ENCODE measurements at places on chromosomes 13 and 19.

- DNase-seq = no peak
Observed at GRCh38 chr13:25881136-25881926, 170.5 kb downstream of the SHISA2 start.

GRCh38 chr13:81406639-81407292 lies 1065.8 kb upstream of the SPRY2 start:
- no peak for DNase-seq

GRCh38 chr13:31957772-31958171 lies 73.8 kb upstream of the FRY start:
- no peak for DNase-seq

GRCh38 chr19:58559275-58560006 lies 1.0 kb upstream of the UBE2M start:
- DNase-seq = no peak

DNA sequence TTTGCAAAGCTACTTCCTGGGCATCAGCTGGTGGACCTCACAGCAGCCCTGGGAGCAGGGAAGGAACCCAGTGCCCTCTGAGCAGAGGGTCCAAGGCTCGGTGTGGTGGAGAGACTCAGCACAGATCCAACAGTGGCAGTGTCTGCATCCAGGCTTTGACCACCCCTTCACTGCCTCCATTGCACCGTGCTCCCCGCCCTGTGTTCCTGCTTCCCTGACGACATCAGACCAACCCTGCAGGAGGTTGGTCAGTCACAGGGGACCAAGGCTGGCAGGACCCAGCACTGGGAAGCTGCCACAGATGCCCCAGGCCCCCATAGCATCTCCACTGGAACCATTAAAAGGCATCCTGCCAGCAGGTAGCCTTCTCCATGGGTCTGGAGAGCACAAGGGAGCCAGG lies 7.8 kb upstream of the VSTM2B start:
- DNase-seq = no peak

DNA sequence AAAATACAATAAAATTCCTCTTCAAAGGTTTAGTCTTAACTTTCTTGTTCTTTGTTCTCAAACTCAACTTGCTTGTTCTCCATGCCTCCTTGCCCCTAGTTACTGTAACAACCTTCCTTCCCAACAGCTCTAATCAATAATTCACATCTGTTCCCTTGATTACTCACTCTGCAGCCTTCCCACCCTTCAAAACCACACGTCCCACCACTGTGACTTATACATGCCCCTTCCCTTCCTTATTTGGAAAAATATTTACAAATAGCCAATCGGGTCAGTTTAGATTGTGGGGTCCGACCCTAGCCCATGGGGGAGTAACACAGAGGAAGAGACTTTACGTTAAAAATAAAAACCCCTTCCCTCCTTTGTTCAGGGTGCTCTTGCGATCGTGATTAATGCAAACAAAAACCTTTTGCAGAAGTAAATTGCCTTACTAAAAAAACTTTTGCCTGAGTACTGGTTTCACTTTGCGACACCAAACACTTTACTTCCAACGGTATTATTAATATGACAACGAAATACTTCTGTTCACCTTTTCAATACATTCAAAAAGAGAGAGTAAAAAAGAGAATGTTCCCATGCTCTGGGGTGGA lies 512 bp upstream of the ZNF93 start:
- no peak for DNase-seq

GRCh38 chr13:23953860-23954512 lies 56.7 kb upstream of the C1QTNF9B start:
- DNase-seq = no peak

DNA sequence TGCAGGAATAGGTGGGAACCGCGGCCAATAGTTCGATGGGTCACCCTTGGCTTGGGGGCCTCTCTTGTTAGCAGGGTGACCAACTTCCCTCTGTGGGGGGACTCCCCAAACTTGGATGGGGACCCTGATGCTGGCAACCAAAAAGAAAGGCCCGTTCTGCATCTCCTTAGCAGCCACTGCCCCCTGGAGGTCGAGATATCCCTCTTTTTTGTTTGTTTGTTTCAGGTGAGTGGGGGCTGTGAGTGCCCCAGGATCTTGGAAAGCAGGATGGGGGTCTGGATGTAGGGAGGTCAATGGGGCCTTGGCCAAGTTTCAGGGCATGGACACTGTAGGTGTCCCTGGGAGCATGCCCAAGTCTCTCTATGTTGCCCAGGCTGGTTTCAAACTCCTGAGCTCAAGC lies 7.7 kb upstream of the CRTC1 start:
- no peak for DNase-seq

GRCh38 chr13:44790289-44790688 lies 199.0 kb downstream of the NUFIP1 start:
- no peak for DNase-seq

- DNase-seq = no peak
Observed at GRCh38 chr19:5865772-5866171, 4.6 kb downstream of the FUT5 start.

- DNase-seq = no peak
Observed at GRCh38 chr19:44598880-44599279, 14.5 kb upstream of the IGSF23 start.

- no peak for DNase-seq
Observed at GRCh38 chr13:113997845-113998751, 24.2 kb upstream of the C13orf46 start.

GRCh38 chr13:85806553-85807175 lies 7.4 kb upstream of the SLITRK6 start:
- DNase-seq = no peak

DNA sequence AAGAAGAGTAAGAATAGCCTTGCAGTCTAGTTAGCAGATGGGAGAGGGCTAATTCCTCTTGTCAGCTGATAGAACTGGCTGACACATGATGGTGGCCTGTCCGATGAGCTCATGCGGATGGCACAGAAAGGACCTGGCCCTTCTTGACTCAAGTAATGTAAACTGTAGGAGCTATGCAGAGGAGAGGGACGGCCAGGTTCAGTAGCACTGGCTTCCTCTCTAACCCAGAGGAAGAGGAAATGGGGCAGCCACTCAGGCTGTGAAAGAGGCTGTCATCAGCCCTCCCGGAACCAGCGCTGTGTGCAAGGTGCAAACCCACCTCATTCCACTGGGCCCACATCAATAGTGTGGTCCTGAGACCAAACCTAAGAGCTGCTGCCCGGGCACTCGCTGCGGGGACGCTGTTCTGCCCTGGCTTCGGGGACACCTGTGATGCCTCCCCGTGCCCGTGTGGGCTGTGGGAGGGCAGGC lies 30.8 kb upstream of the USE1 start:
- no peak for DNase-seq

- peak; percentile 32 for DNase-seq
Observed at GRCh38 chr19:6739390-6739882, at the start of gene TRIP10. Gene TRIP10 (plus strand): TSS chr19:6739680. CDS start chr19:6739762, 82 bp downstream.

DNA sequence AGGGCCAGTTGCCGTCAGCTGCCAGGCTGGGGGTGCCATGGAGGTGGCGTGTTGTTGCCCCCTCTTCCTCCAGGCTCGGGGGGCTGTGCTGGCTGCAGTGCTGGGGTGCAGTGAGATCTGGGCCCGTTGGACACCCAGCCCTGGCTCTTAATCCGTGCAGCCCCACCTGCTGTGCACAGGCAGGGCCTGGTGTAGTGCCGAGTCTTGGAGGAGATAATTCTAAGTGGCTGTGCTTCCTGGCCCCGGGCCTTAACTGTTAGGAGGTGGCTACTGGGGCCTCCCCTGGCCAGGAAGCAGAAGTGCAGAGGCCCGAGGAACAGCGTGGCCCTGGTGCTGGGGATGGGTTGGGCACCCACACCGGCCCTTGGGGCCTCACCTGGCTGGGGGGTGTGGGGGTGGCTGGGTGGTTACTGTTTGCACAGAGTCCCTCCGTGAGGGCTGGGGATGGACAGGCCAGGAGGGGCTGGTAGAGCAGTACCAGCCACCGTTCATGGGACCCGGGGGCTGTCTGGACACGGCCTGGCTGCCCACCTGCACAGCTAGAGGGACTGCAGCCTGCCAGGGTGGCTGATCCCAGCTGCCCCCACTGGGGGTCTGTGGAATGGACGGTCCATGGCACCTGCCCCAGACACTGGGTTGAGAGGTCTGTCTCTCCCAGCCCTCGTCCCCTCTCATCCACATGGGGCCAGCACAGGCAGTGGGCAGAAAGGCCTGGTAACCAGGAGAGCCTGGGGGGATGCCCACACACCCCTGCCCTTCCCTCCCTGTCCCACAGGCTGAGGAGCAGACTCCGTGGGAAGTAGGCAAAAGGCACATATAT lies 3.3 kb downstream of the GPX4 start:
- DNase-seq = no peak

DNA sequence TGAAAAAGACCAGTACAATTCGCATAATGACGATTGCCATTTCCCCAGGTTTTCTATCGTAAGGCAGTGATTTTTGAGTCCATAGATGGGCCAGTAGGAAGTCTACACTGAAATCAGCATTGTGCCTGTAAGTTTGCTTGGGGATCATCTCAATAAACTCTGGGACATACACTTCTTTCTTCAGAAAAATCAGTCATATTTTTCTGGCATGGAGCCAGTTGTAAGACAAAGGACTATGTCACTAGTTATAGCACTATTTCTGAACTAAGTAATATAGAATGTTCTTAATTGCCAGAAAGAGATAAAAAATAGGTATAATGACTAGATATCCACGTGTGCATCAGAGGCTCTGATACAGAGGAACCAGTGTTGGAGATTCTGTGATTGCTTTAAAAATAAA lies 243.5 kb downstream of the LMO7 start:
- no peak for DNase-seq

DNA sequence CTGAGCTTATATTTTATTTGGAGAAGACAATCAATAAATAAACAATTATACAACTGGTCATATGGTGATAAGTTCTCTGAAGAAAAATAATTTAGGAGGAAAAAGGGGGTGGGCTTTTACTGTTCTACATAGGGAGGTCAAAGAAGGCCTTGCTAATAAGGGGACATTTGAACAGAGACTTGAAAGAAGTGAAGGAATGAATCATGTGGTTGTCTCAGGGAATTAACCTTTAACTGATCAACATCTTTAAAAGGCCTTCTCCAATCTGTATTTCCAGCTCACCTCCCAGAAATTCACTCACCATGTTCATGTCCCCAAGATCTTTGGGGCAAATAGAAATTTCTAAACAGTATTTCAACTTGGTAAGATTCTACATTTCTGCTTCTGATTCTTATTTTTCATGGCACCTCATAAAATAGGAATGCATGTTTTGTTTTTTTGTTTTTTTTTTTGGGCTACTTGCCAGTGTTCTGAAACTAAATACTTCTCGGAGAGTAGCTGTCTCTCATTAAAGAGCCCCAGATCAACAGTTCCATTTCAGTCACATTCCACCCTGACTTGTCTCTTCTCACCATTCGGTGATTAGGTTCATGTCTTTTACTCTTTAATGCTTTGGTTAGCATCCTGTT lies 19.2 kb upstream of the LPAR6 start:
- no peak for DNase-seq

DNA sequence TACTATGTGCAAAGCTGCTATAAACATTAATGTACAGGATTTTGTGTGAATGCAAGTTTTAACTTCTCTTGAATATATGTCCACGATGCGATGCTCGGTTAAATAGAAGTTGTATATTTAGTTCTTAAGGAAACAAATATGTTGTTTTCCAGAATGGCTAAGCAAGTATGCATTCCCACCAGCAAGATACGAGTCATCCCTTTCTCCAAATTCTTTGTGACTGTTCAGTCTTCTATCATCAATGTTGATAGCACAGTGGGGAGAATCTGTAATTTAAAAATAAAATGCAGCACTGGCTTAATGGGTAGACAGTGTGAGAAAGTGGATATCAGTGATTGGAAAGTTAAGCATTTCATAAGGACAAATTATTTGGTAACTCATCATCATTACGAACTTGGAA lies 1340.8 kb downstream of the PCDH9 start:
- no peak for DNase-seq

DNA sequence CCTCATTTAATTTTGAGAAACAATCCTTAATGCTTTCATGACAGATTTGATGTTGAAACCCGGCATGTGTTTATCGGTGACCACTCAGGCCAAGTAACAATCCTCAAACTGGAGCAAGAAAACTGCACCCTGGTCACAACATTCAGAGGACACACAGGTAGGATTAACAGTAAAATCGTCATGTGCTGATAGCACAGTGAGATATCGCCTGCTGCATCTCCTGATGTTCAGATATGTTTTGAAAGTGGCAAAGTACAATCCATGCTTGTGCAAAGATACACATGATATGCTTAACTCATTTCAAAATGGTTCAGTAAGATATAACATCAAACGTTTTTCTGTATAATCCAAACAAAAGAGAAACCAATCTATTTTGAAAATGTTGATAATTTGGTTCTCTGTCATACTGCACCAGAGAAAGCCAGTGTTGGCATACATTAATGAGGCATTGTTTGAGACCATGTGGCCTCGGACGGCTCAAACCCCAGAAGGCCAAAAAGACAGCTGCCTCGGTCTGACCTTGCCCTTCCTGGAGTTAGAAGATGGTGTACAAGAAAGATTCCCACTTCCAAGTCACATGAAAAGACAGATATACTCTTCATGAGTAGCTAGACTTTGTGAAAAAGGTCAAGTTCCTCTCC lies 76.2 kb downstream of the DHRS12 start:
- DNase-seq = no peak

DNA sequence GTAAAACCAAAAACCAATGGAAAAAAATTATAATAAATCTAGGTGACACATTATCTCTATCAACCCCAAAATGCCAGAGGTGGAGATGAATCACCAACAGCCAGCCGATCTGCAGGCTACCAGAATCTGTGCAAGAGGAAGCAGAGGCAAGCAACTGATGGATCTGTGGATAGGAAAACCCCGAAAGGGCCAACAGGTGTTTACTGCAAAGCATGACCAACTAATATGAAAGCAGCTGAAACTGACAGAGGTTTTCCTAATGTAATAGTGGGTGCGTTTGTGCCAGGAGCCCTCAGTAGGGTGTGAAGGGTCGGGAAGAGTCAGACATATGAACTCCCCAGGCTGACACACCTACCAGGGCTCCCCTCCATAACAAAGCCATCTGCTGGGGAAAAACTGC lies 554.6 kb downstream of the RFC3 start:
- no peak for DNase-seq

GRCh38 chr13:31610270-31610998 lies 128.9 kb upstream of the RXFP2 start:
- DNase-seq = no peak

Data from GOT3 (cell line).